ENCODE measurements at places on chromosomes 2 and 18.

- DNase-seq, result peak; percentile 55
Measured at GRCh38 chr2:178404368-178404767, 46.6 kb downstream of the PRKRA start.

GRCh38 chr2:172211512-172211911, 108.8 kb upstream of the DLX2 start:
- DNase-seq, result no peak

DNA sequence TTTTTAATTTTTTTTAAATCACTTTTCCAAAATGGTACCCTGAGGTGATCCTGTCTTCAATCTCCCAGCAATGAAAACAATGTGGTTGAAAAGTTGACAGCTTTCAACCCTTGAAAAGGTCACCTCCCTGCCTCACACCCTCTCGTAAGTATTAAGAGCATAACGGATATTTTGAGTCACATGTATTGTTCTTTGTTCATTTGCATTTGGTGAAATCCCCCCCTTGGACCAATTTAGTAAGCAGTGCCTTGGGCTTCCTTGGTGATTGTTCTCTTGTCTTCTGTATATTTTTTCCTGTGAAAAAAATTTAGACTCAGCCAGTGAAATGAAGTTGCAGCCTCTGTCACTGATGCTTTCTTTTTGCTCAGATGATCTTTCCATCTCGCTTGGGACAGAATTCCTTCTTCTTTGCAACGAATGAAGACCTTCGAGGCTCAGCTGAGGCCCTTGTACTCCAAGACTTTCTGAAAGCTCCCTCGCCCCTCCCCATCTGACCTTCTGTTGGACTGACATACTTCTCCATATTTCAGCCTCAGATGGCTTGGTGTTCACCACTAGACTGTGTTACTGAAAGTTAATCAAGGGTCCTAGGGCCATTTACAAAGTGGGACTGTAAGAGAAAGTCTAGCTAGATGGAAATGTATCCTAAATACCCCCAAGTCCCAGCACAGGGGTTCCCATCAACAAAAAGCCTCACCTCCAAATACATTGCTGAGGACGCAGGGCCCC, 158.4 kb downstream of the BCL2 start:
- no peak for DNase-seq

DNA sequence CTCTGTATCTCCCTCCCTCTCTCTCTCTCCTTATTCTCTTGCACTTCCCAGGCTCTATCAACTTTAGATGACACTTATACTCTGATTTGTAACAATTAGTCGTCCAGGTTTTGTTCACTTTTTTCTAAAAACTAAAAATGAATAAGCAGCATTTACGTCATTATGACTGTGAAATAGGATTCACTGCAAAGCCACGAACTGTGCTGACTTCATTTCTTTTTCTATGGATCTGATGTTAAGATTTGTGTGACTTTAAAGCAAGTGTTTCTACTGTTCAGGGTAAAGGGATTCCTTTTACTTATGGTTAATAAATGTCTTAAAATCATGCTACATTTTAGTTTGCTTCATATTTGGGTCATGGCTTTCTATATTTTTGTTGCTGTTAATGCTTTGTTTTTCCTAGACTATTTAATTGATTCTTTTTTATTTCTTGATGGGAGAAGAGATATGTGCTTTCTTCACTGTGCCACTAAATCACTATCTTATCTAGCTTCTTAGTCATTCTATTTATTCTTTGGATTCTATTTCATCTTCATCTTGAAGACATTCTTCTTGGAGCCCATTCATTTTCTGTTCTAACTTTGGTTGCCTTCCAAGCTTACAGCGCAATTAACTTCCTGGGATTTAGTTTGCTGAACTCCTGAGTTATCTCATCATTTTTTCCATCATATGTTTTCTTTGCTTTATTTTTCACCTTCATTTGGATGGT, 480.4 kb upstream of the TRIB2 start:
- no peak for DNase-seq

- DNase-seq, result no peak
Measured at GRCh38 chr2:27191070-27191829, 20.6 kb upstream of the ATRAID start.

DNA sequence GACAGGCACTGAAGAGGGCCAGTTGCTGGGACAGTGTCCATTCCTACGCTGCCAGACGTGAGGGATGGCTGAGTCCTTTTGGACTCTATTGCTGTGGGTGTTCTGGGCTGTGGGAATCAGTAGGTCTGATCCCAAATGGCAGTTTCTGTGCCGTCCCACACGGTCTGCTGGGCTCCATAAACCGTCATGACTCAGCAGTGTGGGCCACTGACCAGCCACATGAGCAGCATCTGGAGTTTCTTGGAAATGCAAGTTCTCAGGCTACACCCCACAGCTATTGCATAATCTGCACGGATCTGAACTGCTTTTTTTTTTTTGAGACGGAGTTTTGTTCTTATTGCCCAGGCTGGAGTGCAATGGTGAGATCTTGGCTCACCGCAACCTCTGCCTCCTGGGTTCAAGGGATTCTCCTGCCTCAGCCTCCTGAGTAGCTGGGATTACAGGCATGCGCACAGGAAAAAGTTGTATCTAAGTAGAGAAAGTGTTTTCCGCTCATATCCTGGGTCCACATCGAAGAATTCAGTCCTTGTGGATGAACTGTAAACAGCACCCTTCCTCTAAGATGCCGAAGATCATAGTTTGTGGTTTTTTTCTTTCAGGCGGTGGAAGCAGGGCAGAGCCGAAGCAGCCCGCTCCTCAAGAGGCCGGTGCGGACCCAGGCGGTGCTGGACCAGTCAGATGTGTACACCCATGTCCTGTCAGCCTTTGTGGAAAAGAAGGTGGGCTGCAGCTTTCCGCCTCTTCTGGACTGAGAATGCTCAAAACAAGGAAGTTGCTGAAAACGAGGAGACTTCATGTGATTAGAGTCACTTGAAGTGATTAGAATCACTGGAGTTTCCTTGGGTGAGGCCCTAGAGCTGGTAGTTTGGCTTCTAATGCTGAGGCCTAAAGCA, 25.5 kb downstream of the RMC1 start:
- DNase-seq, result peak; percentile 69

- no peak for DNase-seq
Measured at GRCh38 chr2:81545626-81546025, 1241.1 kb upstream of the LRRTM1 start.

DNA sequence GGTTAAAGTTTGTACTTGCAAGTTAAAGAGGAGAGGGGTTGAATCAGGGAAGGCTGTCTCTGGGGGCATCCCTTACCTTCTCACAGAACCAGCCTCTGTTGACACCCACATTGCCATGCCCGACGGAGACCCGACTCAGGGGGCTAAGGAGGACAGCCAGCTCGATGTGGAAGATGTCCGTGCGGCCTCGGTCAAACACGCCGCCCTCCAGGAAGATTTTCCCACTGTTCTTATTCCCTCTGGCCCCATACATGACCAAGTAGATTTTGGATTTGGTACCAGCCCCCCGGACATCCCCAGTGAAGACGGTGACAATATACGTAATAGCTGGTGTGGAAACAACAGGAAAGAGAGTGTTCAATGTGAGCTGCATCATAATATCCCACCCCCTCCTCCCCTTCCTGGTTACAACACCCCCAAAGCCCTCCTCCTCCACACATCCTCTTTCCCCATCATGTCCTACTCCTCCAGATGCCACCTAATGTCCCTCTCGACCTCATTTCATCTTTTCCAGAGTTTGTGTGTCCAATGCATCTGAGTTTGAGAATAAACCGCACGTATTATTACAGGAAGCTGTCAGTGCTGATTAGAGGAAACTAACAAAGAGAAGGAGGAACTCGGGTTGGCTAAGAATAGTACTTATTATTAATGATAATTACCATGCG, 55.7 kb downstream of the LOXHD1 start:
- no peak for DNase-seq

GRCh38 chr2:96531872-96532505, 4.6 kb upstream of the ARID5A start:
- peak; percentile 99 for DNase-seq

DNA sequence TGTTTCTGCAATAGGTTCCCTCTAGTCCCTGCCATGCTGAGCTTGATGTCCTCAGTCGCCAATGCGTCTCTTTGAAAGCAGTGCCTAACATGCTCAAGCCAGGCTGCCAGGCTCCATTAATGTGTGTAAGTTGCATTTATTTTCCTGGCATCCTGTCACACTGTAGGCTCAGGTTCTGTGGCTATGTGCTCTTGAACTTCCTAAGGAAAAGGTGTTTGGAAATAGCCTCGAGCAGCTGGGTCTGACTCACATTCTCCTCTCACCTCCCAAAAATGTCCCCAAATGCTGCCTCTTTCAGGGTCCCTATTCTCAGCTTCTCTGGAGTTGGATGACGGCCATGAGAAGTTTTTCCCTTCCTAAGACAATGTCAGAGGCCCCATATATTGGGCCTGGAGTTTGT, 58.0 kb upstream of the SLC14A2 start:
- DNase-seq, result no peak

DNA sequence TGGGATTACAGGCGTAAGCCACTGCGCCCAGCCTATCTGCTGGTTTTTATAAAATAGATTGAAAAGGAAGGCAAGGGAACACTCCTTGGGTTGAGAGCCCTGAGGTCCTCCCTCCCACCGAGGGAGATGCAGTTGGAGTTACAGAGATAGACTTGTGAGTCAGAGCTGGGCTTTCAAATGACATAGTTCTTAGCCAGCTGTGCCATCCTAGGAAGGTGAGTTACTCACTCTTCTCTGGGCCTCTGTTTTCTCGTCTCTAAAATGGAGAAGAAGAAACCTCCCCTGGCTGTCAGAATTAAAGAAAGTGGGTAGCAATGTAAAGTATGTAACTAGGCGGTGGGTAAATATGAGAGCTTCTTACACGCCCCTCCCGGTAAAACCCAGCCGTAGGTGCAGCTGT, 2.4 kb downstream of the LRRFIP1 start:
- DNase-seq, result no peak

- no peak for DNase-seq
Measured at GRCh38 chr2:177537636-177538035, 145.1 kb downstream of the AGPS start.

DNA sequence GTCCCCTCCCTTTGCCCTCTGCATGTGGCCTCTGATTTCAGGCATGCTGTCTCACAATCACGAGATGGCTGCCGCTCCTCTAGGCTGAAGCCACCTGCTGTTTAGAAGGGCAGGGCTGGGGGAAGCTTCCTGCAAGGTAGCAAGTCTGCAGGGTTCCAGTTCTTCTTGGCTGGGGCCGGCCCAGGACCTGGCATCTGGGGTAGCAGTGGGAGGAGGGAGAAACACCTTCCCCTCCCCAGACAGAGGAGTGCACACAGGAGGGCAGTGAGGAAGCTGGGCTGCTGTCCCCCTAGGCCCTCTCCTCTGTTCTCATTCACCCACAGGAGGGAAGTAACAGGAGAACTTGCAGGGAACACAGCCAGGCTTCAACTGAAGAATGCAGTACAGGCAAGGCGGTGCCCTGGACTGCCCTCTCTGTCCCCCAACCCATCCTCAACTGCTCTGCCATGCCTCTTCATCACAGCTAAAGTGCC, 345.9 kb upstream of the HS6ST1 start:
- DNase-seq, result no peak

DNA sequence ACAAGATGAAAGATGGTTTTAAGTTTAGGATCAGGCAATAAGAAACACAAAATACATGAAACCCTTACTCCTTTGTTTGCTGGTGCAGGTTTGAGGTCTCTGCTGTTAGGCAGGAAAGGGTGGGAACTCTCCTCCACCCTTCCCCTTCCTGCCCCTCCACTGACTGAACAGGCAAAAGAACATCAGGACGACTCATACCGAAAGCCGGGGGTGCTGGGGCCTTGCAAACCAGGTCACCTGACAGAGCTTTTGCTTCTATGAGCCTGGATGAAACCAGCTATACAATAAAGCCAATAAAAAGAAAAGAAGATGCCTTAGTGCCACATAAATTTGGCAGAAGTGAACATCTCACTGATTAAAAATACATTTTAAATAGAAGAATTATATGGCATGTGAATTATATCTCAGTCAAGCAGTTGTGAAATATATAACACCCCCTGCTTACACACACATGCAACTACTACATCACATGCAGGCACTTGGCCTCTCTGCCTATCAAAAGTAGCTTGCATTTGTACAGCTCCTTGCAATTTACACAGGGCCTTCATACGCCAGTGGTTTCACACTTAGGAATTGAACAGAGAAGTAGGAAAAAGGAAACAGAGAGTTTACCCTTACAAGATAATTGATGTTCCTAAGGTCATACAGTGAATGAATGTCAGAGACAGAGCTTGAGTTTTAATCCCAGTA, 215.1 kb upstream of the TRIB2 start:
- DNase-seq, result no peak

GRCh38 chr2:241788572-241788971, 11.9 kb downstream of the GAL3ST2 start:
- DNase-seq, result no peak

GRCh38 chr18:7681298-7681697, 114.2 kb downstream of the PTPRM start:
- DNase-seq, result no peak

DNA sequence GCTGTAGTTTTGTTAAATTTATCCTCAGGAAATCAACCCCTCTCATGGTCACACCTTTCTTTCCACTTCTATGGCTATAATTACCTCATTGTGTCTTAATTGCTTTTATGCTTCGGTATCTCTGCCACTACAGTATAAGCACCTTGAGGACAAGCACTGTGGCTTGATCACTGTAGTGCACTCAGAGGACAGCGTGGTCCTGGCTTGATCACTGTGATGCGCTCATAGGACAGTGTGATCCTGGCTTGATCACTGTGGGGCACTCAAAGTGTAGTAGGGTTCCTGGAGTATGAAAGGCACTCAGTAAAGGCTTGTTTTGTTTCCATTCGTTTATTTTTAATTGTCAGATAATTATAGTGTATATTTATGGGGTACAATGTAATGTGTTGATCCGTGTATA, 44.2 kb downstream of the DTNA start:
- no peak for DNase-seq

DNA sequence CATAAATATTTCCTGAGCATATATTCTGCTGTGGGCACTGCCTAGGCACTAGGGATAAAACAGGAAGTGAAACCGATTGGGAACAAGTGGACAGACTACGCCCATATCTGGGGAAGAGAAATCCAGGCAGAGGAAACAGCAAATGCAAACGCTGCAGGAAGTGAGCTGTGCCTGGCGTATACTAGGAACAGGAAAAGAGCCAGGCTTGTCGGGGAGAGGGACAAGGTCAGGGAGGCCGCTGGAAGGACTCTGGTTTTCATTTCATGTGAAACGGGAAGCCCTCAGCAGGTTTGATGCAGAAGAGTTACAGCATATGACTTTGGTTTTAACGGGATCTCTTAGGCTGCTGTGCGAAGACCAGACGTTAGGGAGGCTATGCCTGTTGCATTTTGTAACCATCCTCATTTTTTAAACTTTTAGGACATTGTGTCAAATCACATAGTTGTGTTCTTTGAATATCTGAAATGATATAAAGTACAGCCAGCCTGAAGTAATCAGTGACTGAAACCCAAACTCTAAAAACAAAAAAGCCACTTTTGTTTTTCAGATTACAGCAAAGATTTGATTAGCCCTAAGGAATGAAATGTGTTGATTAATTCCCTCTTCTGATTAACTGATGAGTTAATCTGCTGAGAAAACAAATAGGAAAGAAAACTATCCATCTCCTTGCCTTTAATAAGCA, 110.2 kb upstream of the PIEZO2 start:
- DNase-seq, result no peak

DNA sequence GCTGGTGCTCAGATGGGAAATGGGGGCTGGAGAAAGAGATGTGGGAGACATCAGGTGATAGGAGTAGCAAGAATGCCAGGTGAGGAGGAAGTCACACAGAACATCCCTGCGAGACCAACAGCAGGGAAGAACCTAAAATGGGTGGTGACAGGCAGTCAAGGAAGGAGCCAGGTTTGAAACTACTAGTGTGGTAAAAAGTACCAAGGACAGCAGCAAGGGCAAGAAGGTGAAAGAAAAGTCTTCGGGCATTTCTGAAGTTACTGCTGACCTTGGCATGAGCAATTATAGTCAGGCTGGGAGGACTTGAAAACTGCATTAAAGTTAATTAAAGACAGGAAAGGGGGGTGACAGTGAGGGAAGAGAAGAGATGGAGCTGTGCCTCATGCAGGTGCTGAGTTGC, 410.4 kb downstream of the RAD51AP2 start:
- DNase-seq, result no peak

Data from BJ (cell line).